ENCODE measurements at places on chromosomes 4 and X. TPM values are rescaled to one million over a fixed set of nuclear protein-coding genes. Genes with fewer than 3 reads are reported as not detected.

DNA sequence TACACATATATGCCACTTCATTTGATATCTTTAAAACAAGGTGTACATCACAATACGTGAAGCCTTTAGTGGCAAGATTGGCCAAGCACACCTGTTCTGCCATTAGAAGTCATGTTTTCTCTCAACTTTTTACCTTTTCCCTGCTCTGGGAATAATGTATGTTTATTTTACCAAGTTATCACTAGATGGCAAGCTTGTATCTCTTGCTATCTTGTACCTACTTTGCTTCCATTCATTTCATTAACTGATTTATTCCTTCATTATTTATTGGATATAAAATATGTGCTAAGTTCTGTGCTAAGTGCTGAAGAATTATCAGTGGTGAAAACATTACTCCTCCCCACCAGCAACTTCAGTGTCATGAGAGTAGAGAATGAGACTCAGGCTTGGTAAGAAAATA, 245.5 kb downstream of the ANK2 start:
- DNase-seq, result no peak

DNA sequence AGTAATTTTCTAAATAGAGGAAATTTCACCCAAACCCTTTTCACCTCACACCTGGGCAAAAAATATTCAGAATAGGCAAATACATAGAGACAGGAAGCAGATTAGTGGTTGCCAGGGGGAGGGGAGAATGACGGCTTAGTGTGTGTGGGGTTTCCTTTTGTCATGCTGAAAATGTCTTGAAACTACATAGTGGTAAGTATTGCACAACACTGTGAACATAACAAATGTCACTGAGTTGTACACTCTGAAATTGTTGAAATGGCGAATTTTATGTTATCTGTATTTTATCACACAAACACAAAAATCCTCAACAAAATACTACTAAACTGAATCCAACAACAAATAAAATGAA, 60.7 kb upstream of the PLAC1 start:
- no peak for DNase-seq

DNA sequence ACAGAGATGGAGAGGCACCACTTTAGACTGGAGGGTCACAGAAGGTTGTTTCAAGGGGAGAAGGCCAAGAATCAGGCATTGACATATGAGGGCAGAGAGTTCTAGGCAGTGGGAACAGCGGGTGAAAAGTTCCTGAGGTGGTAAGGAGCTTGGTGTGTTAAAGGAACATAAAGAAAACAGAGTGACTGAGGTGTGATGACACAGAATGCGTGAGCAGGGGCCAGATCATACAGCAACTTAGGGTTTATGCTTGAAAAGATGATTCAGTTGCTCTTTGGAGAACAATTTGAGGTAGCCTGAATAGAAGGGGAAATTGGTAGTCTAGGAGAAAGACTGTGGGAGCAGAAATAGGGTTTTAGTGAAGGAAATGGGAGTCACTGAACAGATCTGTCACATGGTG, 179.2 kb downstream of the AMELX start:
- DNase-seq, result no peak

- no peak for DNase-seq
Observed at GRCh38 chrX:133726211-133726630, 259.2 kb downstream of the GPC3 start.

- no peak for DNase-seq
Observed at GRCh38 chr4:31455612-31456011, 735.4 kb downstream of the PCDH7 start.

- DNase-seq, result no peak
Observed at GRCh38 chr4:8092282-8092681, 66.3 kb downstream of the ABLIM2 start.

DNA sequence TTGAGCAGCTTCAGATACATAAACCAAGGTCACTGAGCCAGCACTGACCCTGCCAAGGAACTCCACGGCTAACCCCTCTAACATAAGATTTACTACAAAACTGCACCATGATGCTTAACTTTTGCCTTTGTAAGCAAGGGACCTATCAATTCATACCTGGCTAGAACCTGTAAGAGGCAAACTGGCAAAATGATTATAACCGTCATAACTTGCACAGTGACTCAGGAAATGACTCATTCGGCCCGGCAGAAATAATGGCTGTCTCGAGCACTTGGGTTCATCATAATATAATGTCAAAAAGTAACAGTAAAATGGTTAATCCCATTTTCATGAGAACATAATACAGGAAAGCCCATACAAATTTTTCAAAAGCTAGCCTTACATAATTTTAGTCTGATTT, 17.2 kb downstream of the RASGEF1B start:
- DNase-seq, result no peak

DNA sequence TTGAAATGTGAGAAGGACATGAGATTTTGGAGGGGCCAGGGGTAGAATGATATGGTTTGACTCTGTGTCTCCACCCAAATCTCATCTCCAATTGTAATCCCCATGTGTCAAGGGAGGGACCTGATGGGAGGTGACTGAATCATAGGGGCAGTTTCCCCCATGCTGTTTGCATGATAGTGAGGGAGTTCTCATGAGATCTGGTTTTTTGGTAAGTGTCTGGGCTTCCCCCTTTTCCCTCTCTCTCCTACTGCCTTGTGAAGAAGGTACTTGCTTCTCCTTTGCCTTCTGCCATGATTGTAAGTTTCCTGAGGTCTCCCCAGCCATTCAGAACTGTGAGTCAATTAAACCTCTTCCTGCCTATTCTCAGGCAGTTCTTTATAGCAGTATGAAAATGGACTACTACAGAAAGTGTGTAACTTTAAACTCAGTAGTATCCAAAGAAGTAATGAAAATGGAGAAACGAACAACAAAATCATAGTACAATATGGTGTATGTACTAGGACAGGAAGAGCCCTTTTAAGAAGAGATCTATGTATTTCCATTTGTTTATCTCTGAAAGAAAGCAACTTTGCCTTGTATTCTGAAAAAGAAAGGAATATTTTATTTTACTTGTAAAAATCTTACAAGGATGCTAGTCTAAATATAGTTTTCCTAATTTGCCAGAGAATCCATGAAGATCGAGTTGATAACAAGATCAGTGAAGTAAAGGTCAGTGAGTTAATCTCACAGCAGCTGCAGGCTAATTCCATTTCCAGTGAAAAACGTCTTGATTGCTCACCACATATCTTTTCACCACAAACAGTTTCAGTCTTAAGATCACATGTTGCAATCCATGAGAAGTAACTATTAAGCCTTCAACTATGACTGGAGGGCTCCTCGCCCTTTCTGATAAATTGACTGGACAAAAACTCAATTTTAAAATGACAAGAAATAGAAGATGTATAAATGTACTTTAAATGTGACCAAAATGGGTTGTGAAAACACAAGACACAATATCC, 20.5 kb downstream of the PKD2 start:
- no peak for DNase-seq

- no peak for DNase-seq
Observed at GRCh38 chrX:103797691-103798090, 21.1 kb downstream of the PLP1 start.

DNA sequence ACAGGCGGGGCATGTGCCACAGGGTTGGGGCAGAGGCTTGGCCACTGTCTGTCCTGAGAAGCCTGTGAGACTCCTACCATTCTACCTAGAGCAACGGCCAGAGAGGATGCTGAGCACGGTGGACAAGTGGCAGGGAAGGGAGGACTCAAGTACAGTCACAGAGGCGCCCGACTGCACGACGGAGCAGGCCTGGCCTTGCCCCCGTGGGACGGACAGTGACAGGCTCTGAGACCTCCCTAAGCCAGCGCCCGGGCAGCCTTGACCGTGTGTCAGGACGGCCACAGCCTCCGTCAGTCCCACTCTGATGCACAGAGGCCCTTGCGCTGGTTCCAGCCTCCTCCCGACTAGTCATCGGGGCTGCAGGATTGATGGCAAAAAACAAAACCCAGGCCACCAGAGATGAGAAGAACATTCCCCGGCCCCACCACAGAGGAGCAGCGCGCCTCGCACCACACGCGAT, 36.7 kb upstream of the MXD4 start:
- DNase-seq, result no peak

- no peak for DNase-seq
Observed at GRCh38 chr4:70754990-70755688, 33.4 kb downstream of the RUFY3 start.

- DNase-seq, result no peak
Observed at GRCh38 chrX:53511322-53511721, 77.2 kb upstream of the HSD17B10 start.

- DNase-seq, result no peak
Observed at GRCh38 chr4:159016593-159017024, 86.3 kb upstream of the RAPGEF2 start.

DNA sequence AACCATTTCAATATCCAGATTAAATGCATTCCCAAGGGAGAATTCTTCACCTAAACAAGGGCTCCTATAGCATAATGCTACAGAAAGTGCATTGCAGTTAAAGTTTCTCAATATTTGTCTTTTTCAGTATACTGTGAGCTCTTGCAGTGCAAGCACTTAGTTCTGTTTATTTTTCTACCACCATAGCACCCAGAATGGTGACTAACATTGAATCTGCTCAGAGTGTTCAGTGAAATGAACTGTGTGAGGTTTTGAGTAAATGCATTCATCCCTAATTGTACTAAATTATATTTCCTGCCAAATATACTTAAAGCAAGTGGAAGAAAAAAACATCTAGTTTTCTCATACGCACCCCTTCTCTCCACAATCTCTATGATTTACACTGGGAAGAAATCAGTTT, 383.9 kb downstream of the PCDH7 start:
- no peak for DNase-seq

GRCh38 chr4:159111416-159111815, 8.5 kb downstream of the RAPGEF2 start:
- no peak for DNase-seq

- no peak for DNase-seq
Observed at GRCh38 chrX:19350941-19351384, 7.2 kb downstream of the PDHA1 start.

- no peak for DNase-seq
Observed at GRCh38 chr4:105619188-105619931, 66.9 kb downstream of the ARHGEF38 start.

GRCh38 chrX:48487362-48487798, 11.4 kb downstream of the FTSJ1 start:
- DNase-seq, result no peak

The ASB5 gene
- polyA plus RNA-seq, result not detected

The C1GALT1C1 gene
- polyA plus RNA-seq, result 13.2 TPM

The HMGB2 gene
- polyA plus RNA-seq, result 105 TPM

The PGAM4 gene
- not detected for polyA plus RNA-seq

The FAT4 gene
- polyA plus RNA-seq, result not detected

The CXCL6 gene
- not detected for polyA plus RNA-seq

The SYTL4 gene
- polyA plus RNA-seq, result 0.08 TPM

The PARM1 gene
- 24.8 TPM for polyA plus RNA-seq

The PRKX gene
- 83.6 TPM for polyA plus RNA-seq

The RHOXF1 gene
- not detected for polyA plus RNA-seq

The CD38 gene
- 20.8 TPM for polyA plus RNA-seq

The CT45A3 gene
- polyA plus RNA-seq, result not detected

The SEPSECS gene
- polyA plus RNA-seq, result 5.9 TPM

The GAGE10 gene
- polyA plus RNA-seq, result not detected

The SPP1 gene
- not detected for polyA plus RNA-seq

Data from naive B cell (primary cell).